ENCODE measurements at places on chromosomes 6 and 20.

DNA sequence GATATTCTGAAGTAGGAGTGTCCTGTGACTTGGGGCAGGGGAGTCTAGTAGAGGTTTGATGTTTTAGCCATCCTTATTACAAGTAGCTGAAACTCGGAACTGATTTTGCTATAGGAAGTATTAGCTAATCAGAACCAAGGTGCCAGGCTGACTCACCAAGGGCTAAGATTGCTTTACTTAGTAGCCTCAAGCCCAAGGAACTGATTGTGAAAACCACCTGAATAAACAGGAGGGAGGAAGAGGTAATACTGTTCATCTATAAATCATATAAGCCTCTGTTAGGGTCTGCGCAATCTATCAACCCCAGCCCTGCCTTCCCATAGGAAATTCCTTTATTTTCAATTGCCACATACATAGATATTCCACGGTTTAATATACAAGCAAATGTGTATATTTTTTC, 54.4 kb downstream of the GNAS start:
- DNase-seq = no peak

DNA sequence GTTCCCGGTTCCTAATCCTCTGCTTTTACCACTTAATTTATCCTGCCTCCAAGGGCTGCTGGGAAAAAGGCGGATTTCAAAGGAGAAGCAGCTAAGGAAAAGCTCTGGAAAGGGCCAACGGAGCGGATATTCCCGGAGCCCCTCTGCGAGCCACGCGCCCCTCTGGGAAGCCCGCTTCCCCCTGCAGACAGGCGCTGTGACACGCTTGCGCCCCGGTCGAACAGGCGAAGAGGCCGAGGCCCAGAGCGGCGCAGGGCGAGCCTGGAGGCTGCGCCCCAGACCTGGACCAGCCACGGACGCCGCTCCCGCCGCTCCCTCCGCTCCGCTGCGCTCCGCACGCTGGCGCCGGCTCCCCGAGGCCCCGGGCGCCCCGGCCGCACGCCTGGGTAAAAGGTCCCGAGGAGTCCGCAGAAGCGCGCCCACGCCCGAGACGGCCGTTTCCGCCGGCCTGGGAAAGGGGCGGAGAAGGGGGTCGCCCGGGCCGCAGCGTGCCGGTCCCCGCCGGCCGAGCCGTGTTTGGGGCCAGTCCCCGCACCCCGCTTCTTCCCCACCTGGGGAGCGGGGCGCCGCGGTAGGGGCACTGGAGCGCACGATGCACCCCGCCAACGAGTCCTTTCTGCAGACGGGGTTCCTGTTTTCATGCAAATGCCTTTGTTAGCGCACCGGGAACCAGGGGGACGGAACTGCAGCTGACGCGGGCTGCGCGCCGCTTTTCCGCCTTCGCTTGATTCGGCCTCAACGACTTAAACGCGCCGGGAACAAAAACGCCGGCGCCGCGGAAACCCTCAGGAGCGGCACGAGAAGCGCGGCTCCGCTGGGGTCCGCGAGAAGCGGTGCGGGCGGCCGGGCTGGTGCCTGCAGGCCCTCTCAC, 91.9 kb upstream of the SIRPA start:
- DNase-seq = peak; percentile 58

DNA sequence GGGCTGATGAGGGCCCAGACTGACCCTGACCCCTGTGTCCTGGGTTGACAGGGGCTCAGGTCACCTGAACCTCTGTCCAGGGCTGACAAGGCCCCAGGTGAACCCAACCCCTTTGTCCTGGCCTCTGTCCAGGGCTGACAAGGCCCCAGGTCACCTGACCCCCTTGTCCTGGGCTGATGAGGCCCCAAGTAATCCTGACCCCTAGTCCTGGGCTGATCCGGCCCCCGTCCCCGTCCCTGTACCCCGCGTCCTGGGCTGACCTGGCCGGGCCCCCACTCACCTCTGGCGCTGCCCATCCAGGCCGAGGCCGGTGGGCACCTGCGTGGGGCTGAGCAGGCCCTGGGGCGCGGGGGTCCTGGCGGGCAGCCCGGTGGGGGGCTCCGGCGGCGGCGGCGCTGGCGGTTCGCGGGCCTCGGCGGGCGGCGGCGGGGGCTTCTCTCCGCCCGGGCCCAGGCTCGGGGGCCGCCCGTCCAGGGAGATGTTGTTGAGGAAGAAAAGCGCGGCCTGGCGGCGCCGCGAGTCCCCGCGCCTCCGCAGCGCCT, 379 bp downstream of the CABLES2 start:
- DNase-seq = no peak

DNA sequence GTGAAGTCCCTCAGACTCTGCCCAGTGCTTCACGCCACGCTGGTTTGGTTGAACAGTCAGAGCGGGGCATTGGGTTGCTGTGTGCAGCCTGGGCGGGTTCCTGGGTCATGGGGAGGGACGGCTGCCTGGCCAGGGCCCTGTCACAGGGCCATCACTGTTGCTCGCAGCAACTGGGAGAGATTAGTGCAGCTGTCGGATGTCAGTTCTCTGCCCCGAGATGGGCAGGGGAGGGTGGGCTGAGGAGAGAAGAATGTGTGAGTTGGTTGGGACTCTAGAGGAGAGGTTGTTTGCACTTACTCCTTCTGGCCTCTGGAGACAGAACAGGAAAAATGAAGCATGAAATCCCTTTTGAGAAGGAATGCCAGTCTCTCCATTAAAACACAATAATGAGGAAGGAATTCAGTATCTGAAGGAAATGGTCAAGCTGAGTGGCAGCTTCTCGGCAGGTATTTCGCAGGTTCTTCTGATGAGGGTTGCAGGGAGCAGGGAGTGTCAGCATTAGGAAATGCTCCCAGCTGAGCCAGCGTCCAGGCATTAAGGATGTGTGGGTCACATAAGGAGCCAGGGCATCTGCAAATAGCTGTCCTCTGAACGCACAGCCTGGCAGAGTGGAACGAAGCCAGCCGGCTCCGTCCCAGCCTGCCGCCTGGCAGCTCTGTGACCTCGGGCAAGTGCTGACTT, 95.9 kb downstream of the SSR1 start:
- DNase-seq = no peak

DNA sequence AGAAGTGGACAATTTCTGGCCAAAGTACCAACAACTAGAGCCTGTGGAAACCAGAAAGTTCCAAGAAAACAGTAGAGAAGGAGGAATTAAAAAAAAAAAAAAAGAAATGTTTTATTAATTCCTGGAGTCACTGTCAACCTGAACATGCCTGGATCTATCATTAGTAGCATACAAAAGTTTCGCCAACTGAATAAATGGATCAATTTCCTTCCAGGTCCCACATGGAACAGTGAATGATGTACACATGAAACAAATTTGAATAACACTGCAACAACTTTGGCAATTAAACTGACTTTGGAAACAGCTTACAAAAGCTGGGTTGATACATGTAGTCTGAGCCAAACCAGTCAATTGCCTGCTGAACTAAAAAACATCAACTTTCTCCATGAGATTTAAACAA, 90.0 kb upstream of the HMGCLL1 start:
- no peak for DNase-seq

- no peak for DNase-seq
These were observed 44.7 kb downstream of the RSPH3 start for GRCh38 chr6:158955255-158955654.

- DNase-seq = no peak
These were observed 12.0 kb downstream of the ZNF217 start for GRCh38 chr20:53581444-53582250.

DNA sequence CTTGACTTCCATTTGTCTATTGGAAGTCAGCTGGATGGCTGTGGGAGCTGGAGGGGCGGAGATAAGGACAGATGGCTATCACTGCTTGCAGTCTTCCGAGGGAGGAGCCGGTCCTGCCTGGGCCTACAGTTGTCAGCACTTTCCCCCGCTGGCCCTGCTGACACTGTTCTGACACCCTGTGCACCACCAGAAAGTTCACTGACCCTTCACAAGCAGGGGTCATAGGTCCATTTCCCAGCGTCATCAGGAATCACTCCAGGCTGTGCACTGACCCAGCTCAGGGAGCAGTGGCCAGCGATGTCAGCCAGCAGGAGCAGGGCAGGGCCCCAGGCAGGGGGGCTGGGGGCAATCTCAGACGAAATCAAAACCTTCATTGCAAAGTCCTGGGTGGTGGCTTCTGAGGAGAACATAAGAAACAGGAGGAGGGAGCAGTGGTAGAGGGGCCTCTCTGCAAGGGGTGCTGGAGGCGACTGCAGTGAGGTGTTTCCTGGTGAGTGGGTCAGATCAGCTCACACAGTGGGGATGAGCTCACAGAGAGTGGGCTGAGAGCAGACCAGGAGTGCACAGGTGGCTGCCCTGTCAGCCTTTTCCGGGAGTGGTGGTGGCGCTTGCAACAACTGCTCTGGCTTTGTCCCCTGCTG, 26.5 kb upstream of the PLEKHG1 start:
- DNase-seq = peak; percentile 67

GRCh38 chr6:17156112-17156921, 54.5 kb downstream of the STMND1 start:
- DNase-seq = peak; percentile 20

DNA sequence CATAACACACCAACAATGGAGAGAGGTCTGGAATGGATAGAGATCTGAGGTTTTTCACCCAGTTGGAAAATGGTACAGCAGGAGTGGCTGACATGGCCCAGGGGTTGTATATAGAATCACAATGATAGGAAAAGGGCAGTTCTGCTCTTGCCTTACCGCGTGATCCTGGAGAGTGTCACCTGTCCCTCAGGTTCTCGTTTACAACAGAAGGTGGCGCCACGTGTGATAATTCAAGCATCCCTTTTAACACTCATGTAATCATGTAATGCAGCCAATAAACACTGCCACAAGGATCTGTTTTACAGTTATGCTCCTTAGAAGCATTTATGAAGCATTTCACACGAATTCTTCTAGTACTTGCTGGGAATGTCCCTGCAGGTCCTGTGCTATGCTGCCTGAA, 12.9 kb upstream of the WFDC2 start:
- no peak for DNase-seq

GRCh38 chr20:24703284-24703610, 233.8 kb downstream of the SYNDIG1 start:
- DNase-seq = no peak

DNA sequence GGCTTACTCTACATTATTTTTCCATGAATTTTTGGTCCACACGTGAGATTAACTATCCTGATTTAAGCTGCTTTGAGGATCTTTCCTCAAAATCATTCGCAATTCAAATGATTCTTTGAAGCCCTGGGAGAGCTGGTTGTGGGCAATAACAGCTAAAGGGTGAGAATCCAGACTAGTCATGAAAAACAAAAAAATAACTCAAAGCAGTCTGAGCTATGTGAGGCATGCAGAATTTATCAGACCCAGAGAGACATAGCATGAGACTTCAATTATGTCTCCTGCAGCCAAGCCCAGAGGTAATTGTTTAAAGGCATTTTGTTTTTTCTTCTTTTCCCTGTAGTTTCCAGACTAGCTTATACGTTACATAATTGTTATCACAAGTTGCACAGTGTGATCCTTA, 517.3 kb upstream of the PTCHD4 start:
- DNase-seq = no peak

DNA sequence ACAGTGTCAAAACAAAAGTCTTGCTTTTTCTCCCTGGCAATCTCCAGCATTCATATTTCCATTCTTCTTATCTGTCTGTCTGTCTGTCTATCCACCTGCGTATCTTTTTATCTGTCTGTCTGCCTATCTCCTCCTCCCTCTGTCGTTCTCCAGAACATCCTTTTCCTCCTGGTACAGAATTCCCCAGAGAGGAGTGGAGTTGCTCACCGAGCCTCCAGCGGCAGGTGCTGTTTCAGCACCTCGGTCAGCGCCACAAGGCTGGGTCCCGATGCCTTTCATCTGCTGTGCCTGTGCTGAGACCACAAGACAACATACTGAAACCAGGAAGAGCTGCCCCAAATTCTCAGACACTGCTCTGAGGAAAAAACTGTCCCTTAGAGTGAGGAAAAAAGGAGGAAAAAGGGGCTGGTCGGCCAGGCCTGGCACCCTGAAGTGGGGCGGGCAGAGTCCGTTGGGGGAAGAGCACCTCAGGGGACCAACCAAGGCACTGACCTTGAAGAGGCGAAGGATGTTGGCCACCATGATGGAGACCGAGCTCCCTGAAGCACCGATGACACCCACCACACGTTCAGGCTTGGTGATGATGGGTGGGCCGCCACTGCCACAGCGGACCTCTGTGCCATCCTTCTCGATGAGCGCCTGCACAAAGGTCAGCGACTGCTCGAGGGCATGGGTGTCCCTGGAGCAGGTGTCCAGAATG, 13.3 kb downstream of the GRM4 start:
- peak; percentile 66 for DNase-seq

DNA sequence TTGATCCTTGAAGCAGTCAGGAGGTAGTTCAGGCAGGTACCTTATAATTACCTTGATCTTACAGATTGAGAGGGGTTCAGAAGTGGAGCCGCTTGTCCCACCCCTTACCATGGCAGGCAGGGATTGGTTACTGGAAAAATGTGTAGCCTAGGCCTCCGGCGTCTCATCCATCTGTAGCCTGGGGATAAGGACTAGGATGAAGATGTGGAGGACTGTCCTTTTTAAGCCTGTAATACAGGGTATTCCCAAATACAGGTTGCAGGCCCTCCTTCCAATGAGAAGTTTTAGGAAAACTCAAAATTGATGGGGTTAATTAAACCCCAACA, 2.8 kb downstream of the HMGA1 start:
- peak; percentile 3 for DNase-seq

DNA sequence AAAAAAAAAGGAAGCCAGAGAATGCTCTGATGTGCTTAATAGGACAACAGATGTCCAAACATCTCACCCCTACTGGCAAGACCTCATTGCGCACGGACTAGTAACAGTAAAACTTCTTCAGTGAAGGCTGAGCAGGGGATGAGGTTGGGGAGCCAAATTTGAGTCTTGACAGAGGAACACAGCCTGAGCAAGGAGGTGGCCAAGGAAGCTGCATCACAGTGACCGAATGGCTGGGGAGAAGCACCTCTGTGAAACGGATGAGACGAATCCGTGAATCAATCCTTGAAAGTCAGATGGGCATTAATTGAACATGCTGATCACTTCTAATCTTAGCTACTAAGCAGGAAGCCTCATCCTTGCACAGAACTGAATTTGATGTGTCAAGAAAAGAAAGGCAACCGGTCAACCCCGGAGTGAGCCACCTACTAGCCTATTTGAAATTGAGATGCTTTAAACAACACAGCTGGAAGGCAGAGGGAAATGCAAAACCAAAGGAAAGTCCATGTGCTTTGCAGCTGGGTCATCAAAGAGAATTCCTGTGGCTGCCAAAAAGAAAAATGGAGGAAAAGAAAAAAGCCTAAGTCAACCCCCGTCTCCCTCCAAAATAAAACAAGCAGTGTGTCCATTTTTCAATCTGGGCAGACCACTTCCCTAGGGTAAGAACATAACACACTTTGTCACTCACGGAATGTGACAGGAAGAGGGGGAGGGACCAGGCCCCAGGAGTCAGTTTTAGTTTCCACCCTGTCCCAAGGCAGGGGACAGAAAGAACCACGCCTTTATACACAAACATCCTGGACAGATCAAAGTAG, 29.5 kb downstream of the PXDC1 start:
- no peak for DNase-seq
